Thoracic aorta (tissue), 2 donors: ENCODE measurements at places on chromosomes 12 and 14. TPM values are rescaled to one million over a fixed set of nuclear protein-coding genes. Genes with fewer than 3 reads are reported as not detected.

Gene BCL2L2
- 50.6 TPM for total RNA-seq

Gene PMCH
- not detected for total RNA-seq

Gene PLCZ1
- total RNA-seq = not detected

Gene KRT86
- not detected for total RNA-seq

Gene FOXM1
- not detected for total RNA-seq

Gene SCAF11
- total RNA-seq = 158 TPM

Gene MYF5
- not detected for total RNA-seq

Gene TSPAN9
- 50.2 TPM for total RNA-seq

Gene TSHR
- total RNA-seq = not detected

Gene MFAP5
- 186 TPM for total RNA-seq

Gene PABPN1
- total RNA-seq = 44.8 TPM

Gene TMEM229B
- 4.1 TPM for total RNA-seq
